ENCODE measurements at places on chromosomes 5 and 9. TPM values are rescaled to one million over a fixed set of nuclear protein-coding genes. Genes with fewer than 3 reads are reported as not detected.

- no peak for DNase-seq
Observed at GRCh38 chr9:79395755-79396154, 176.0 kb upstream of the TLE4 start.

ARL10 gene
- total RNA-seq = 12.1 TPM

GRCh38 chr9:129081388-129081904 is 535 bp downstream of the DOLPP1 start:
- no peak for DNase-seq

YIPF5 gene
- total RNA-seq = 30.5 TPM

PRDM9 gene
- total RNA-seq = not detected

IL3 gene
- not detected for total RNA-seq

DNA sequence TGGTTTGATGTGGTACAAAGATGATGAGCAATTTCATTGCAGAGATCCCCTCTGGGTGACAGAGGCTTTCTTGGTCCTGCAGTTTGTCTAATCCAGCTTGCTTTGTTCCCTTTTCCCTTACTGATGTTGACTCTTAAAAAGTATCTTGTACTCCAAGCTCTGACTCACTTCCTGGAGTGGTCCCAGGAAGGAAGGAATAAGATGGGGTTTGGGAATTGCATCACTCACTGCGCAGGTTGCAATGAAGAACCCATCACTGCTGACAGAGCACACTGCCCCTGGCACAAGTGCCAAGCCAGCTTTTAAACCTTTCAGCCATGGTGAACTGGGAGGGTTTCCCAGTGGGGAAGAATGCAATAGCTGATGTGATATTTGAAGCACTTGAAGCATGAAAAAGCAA is 662.2 kb upstream of the CTNND2 start:
- DNase-seq = no peak

- DNase-seq = no peak
Observed at GRCh38 chr5:38557308-38557710, 863 bp upstream of the LIFR start.

All from omental fat pad (tissue), 4 donors.